Activated CD8-positive, alpha-beta memory T cell treated with anti-CD3 and anti-CD28 coated beads, Interleukin-2, amount 10 ng/mL, durations not matched to agents 7 days and 5 days (primary cell): ENCODE measurements at places on chromosomes 1 and 21. TPM values are rescaled to one million over a fixed set of nuclear protein-coding genes. Genes with fewer than 3 reads are reported as not detected.

COL6A2 gene
- total RNA-seq: 17.9 TPM

PPIE gene
- 69.5 TPM for total RNA-seq

DNA sequence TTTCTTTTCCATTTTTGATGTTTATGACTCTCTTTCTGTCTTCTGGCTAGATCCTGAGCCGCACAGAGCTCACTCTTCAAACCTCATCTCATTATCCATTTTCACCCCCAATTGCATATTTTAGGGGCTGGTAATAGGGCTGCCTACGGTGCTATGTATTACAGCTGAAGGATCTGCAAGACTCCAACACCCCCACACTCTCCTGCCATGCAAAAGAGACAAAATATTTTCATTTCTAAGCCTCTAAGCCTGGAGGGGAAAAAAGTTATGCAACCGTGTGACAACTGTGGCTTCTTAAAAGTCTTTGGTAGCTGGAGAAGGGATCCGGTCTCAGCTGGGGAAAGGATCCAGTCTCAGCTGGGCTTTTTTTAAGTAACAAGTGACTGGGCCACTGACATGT, 311.6 kb downstream of the NPHP4 start:
- no peak overlapping the region for H3K27ac ChIP-seq
- peaks cover 7% of the 10 kb centered on the region for H3K4me1 ChIP-seq
- DNase-seq: no peak
- H3K4me3 ChIP-seq: no peak overlapping the region

- peak; percentile 91 for DNase-seq
- H3K4me3 ChIP-seq: peak overlapping the region; percentile 75
- H3K27me3 ChIP-seq: no peaks in the 10 kb centered on the region
- H3K36me3 ChIP-seq: no peaks in the 10 kb centered on the region
Observed at GRCh38 chr1:2414297-2414958, 2.1 kb upstream of the PEX10 start.

KLHDC7A gene
- total RNA-seq: not detected

DNA sequence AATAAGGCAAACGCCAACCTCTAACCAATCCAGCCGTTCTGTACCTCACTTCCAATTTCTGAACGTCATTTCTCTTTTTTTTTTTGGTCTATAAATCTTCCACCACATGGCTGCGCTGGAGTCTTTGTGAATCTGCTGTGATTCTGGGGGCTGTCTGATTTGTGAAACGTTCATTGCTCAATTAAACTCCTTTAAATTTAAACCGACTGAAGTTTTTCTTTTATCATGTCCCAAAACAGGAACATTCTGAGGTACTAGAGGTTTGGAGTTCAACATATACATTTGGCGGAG, 65.5 kb upstream of the BACH1 start:
- peaks cover 67% of the 10 kb centered on the region for H3K27me3 ChIP-seq
- no peak overlapping the region for H3K4me3 ChIP-seq
- H3K4me1 ChIP-seq: peaks cover 30% of the 10 kb centered on the region
- no peak for DNase-seq
- H3K36me3 ChIP-seq: no peaks in the 10 kb centered on the region
- no peak overlapping the region for H3K27ac ChIP-seq

GRCh38 chr1:186550832-186551231, 89.9 kb upstream of the PDC start:
- DNase-seq: no peak
- no peak overlapping the region for H3K4me3 ChIP-seq
- no peaks in the 10 kb centered on the region for H3K4me1 ChIP-seq

DNA sequence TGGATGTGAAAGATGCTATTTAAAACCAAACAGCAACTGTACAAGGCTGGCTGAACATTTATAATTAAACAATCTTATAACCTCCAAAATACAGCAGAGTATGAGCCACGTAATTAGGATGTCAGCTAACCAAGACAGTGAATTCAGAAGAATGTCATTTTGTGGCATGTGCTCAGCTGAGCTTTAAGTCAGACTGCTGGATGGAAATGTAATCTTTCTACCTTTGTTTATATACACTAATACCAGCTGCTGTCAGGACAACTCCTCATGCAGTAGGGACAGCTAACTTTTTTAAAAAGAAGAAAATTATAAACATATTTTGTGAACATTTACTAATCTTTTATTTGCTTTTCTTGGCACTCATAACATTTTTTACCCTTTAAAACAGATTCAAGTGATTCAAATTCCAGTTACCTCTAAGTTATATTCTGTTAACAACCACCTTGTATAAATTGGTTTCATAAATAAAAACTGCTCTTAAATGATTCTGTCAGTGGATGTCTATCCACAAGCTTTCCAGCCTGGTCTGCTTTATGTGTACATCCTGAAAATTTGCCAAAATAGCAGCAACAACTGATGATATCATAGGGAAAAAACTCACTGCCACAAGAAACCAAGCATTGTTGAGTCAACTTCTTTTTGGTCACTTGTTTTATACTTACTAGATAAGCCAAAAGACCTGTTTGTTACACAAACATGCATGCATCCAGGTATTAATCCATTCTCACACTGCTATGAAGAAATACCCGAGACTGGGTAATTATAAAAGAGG, 36.1 kb downstream of the DPH5 start:
- H3K27ac ChIP-seq: no peak overlapping the region
- no peak overlapping the region for H3K4me3 ChIP-seq
- H3K27me3 ChIP-seq: no peaks in the 10 kb centered on the region
- no peaks in the 10 kb centered on the region for H3K4me1 ChIP-seq
- no peak for DNase-seq

GSTM1 gene
- total RNA-seq: not detected

CRNN gene
- not detected for total RNA-seq

VWA5B1 gene
- not detected for total RNA-seq

DNA sequence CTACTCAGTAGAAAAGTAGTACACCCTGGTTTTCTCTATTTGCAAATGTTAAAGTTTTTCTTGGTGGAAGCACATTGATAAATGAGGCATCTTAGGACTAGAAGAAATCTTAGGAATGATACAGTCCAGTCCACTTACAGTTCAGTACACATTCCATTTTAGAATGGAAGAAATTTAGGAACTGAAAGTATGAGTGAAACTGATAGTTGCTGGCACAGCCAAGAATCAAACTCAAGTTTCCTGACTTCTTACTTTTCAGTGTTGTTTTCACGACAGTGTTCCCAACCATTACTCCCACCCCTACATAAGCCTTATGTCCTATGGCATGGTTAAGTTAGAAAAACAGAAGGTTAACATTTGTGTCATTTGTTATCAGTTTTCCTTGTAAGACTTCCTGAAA, 258.5 kb downstream of the BACH1 start:
- no peaks in the 10 kb centered on the region for H3K36me3 ChIP-seq
- DNase-seq: no peak
- H3K27ac ChIP-seq: no peak overlapping the region
- H3K4me1 ChIP-seq: no peaks in the 10 kb centered on the region
- H3K27me3 ChIP-seq: no peaks in the 10 kb centered on the region

GRCh38 chr1:227921461-227922185, 26.1 kb downstream of the WNT9A start:
- H3K4me3 ChIP-seq: no peak overlapping the region
- no peak overlapping the region for H3K27ac ChIP-seq
- H3K4me1 ChIP-seq: no peaks in the 10 kb centered on the region
- H3K36me3 ChIP-seq: no peaks in the 10 kb centered on the region
- H3K27me3 ChIP-seq: no peaks in the 10 kb centered on the region

GRCh38 chr1:218284377-218284916, 646 bp upstream of the RRP15 start:
- peaks cover 4% of the 10 kb centered on the region for H3K27me3 ChIP-seq
- peaks cover 25% of the 10 kb centered on the region for H3K4me1 ChIP-seq
- peaks cover under 1% of the 10 kb centered on the region for H3K36me3 ChIP-seq
- DNase-seq: no peak

DNA sequence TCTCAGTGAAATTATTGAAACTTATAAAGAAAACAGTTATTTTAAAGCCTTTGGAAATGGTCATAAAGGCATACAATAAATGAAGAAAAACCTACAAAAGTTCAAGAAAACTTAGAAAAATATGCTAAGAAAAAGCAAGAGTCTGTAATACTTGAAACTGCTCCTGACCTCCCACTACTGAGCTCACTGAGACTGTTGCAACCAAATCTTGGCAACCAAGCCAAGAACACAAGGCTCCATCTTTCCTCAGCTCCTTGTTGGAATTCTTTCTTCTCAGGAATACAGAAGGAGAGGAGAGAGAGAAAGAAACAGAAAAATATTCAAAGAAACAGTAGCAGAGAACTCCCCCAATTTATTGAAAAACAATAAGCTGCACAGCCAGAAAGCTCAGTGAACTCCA, 160.5 kb downstream of the RASAL2 start:
- no peaks in the 10 kb centered on the region for H3K4me1 ChIP-seq
- no peaks in the 10 kb centered on the region for H3K27me3 ChIP-seq
- H3K27ac ChIP-seq: no peak overlapping the region
- no peak overlapping the region for H3K4me3 ChIP-seq
- no peak for DNase-seq
